ENCODE measurements at places on chromosomes 2 and 18.

GRCh38 chr2:219038600-219038999 is 2.7 kb downstream of the CFAP65 start:
- DNase-seq: no peak

GRCh38 chr18:36744261-36744876 is 84.4 kb downstream of the TPGS2 start:
- DNase-seq: no peak

- DNase-seq: no peak
Observed at GRCh38 chr2:99879481-99879880, 262.9 kb downstream of the AFF3 start.

DNA sequence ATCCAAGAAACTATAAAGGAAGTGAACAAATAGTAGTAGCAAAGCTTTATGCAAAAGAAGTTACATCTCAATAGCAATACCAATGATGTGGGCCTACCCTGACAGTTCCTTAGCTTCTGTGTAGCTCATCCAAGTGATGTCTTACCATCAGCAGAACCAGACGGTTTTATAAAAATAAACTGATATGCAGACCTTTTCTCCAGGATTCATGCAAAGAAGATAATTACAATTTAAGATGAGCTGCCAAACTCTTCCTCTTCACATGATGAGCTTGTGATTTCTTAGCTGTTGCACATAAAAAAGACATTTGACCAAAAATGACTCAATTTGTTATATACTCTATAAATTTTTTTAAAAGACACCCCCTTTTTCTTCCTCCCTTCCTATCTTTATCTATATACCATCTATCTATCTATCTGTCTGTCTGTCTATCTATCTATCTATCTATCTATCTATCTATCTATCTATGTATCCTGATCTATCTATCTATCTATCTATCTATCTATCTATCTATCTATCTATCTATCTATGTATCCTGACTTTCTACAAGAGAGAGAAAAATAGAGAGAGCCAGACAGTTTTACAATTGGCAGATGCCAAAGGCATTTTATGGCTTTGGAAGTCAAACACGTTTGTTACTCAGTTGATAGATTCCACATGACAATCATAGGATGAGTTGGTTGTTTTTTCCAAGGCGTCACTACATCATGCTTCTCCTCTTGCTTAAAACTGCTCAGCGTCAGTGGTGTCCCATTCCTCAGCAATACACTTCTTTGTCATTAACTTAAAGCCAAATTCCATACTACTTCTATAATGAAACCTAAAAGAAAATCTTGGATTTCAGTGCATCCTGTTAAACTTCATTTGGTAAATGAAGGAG is 65.9 kb upstream of the ACTR3 start:
- no peak for DNase-seq

GRCh38 chr2:43158259-43158880 is 68.0 kb downstream of the ZFP36L2 start:
- no peak for DNase-seq

DNA sequence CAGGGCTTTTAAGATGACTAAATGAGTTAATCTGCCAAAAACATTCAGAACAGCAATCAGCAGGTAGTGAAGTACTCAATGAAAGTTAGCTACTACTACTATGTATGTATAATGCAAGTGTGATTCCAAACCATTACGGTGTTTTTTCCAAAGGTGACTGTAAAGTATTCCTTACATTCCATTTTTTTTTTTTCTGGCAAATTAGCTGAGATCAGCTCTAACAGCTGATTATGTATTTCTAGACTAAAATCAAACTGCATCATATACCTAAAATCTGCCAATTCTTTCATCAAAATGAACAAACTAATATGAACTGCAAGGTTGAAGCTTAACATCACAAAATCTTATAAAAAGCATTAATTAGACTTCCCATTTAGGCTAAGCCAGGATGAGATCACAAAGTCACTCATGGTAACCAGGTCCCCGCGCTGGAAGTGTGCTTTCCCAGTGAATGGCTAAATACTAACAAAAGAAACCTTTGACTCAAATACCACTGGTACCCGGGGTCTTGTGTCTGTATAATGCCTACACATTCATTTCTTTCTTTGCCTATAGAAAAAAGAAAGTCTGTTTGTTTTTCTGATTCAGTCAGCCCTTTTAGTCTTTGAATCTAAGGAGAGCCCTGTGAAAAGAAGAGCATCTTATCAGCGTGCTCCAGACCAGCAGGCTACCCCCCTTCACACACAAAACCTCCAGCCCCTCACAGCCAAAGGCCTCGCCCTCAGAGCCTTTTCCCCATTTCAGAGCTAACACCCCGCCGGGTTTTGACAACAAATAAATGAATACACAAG is 88.3 kb downstream of the RBMS1 start:
- no peak for DNase-seq

DNA sequence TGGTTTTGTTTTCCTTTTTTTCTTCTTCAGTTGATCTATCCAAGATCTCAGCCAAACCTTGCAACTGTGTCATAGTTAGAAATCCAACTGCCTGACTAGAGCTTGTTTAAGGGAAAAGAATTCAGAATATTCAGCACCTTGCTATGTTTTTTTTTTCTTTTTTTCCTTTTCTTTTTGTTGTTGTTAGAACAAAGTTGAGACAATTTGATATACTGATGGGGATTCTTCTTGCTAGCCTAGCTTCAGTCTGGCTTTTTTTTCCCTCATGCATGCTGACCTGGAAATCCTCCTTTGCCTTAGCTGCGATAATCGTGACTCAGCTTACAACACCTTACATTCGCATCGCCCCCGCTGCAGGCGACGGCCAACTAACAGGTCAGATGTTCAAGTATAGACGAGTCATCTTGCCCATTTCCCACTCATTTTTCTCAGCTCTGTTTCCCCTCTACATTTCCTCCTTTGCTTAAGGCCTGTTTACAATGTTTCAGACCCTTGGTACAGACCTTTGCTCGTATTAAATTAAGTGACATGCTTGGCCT is 487.2 kb upstream of the RAB12 start:
- DNase-seq: no peak

All from GM06990 (cell line).